ENCODE measurements at places on chromosomes 5 and 9.

- DNase-seq: no peak
Measured at GRCh38 chr5:125712397-125712796, 710.8 kb upstream of the GRAMD2B start.

- no peak for DNase-seq
Measured at GRCh38 chr5:10581867-10582511, 18.1 kb downstream of the ANKRD33B start.

GRCh38 chr5:14665101-14665822, 744 bp downstream of the OTULIN start:
- no peak for DNase-seq

- DNase-seq: no peak
Measured at GRCh38 chr9:91783411-91783810, 166.6 kb downstream of the ROR2 start.

- no peak for DNase-seq
Measured at GRCh38 chr5:157682257-157682656, 10.9 kb downstream of the C5orf52 start.
